ENCODE measurements at places on chromosomes 12 and 14.

GRCh38 chr12:49622501-49623141 is 740 bp upstream of the PRPF40B start:
- no peak for DNase-seq

- no peak for DNase-seq
These were observed 179.0 kb upstream of the KRR1 start for GRCh38 chr12:75690296-75690955.

- no peak for DNase-seq
These were observed 90.5 kb upstream of the STXBP6 start for GRCh38 chr14:25140411-25140810.

- no peak for DNase-seq
These were observed 35.4 kb downstream of the MEG3 start for GRCh38 chr14:100861188-100861936.

- DNase-seq, result no peak
These were observed 238.2 kb upstream of the SSTR1 start for GRCh38 chr14:37969511-37969979.

DNA sequence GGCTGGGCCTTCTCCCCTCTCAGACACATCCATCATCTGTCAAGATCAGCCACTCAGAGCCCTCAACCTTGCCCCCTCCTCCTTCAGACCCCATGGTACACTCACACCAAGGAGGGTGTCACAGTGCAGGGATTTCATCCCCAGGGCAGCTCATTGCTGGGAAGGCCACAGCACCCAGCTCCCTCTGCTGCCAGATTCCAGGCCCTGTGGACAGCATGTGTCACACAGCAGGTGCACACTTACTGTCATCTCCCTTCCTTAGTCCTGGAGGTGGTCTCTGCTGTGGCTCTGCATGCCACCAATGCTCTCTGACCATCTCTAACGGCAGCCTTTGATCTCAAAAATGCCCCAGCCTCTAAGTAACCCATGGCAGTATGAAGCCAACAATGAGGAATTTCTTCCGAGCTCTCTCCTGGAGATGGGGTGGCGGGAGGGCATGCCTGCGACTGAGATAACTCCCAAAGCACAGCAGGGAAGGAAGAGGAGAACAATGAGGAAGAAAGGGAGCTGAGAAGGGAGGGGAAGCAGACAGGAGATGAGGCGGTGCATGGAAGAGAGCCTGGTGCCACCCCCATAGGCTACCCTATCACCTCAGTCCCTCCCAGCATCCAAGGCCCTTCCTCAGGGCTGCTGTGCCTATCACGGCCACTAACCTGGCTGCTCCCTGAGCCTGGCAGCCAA is 101.0 kb downstream of the SINHCAF start:
- no peak for DNase-seq
